ENCODE measurements at places on chromosomes 6 and 20.

GRCh38 chr6:73768558-73768957 lies 72.6 kb downstream of the CD109 start:
- DNase-seq = no peak

DNA sequence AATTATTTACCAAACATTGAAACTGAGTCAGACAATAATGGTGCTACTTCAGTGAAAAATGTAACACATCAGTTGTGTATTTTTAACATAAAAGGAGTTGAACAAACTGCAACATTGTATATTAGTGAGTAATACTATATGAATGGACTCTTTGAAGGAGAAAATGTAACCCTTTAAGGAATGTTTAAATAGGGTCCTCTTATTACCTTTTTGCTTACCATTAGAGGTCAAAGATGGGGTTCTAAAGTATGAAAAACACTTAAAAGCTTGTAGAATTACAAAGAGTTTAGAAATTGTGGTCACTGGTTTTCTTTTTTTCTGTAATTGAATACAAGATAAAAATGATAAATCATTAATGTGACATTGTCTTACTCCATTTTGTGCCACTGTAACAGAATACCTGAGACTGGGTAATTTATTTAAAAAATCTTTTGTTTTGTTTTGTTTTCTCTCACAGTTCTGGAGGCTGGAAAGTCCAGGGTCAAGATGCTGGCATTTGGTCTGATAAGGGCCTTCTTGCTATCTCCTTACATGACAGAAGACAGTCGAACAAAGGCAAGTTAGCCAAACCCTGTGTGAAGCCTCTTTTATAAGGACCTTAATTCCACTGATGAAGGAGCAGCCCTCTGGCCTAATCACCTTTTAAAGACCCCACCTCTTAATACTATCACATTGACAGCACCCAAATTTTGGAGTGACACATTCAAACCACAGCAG lies 43.2 kb downstream of the SESN1 start:
- DNase-seq = no peak

DNA sequence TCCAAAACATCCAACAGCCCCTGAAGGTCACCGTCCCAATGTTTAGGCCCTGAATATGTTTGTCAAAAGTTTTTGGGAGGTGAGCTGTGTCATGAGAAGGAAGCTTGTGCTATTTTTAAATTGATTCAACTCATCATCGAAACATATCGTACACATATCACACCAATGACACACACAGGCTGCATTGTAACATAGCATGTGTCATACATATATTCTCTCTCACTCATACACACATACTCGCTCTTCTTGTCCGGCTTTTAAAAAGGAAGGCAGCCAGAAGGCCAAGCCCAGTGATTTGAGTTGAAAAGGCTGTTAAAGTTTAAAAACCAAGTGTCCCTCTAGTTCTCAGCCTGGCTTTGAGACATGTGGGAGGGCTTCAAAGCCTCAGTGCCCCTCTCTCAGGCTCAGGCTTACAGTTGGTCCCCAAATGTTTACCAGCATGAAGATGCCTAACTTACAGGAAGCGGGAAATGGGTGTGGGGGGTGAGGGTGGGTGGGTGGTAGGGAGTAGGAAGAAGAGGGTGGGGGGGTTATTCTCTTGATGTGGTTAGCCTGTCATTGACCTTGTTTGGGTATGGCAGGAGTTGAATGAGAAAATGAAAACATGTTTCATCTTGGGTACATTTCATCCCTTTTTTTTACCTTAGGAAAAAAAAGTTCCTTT lies 3.3 kb upstream of the PRDM1 start:
- DNase-seq = no peak

GRCh38 chr6:41690541-41691330 lies 44.7 kb downstream of the TFEB start:
- DNase-seq = no peak

DNA sequence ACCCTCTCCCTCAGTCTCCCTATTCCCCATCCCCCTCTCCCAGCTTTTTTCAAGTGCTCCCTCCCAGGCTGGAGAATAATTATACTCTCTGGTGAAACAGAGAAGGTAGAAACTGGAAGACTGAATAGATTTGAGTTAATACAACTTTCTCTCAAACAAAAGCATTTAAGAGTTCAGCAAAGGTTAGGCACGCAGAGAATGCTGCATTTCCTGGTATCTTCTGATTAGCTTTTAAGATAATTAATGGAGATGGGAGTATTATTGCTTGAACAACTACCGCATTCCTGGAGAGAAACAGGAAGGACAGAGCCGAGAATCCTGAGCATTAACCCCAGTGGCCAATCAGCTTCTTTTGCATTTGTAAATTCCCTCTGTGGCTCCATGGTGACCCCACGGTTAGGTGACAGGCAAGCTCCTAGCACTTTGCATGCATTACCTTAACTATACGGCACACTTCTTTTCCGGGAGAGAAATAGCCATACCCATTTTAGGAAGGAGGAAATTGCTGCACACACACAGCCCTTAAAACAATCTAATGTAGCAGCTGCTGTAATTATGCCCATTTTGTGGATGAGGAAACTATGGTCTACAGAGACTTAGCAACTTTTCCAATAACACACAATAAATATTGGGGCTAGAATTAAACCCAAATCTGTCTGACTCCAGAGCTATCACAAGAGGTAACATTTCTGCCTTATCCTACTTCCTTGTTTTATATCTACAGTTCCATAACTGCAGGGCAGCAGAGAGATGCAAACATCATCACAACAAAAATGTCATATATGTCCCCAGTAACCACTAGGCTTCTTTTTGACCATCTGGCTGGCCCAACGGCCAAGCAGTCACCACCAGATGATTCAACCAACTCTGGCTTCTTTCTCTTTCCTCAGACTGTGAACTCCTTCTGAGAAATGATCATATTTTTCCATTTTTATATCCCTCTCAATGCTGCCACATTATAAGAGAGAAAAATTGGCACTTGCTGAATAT lies 169.9 kb downstream of the CD24 start:
- DNase-seq = no peak

DNA sequence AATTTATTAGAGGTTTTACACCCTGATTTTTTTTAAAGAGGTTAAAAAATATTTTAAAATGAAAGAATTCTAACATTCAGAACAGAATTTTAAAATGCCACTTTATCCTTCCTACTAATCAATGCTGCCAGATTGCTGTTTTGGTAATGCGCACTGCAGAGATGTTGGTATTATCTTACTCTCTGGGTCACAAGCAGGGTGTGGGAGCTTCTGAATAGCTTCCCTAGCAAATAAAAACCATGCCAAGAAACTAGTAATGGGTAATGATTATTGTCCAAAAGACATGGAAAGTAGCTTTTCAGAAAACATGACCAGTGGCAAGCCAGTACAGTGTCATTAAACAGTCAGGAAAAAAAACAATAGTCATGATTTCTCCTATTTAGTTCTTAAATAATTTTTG lies 205.4 kb downstream of the TPBG start:
- no peak for DNase-seq

DNA sequence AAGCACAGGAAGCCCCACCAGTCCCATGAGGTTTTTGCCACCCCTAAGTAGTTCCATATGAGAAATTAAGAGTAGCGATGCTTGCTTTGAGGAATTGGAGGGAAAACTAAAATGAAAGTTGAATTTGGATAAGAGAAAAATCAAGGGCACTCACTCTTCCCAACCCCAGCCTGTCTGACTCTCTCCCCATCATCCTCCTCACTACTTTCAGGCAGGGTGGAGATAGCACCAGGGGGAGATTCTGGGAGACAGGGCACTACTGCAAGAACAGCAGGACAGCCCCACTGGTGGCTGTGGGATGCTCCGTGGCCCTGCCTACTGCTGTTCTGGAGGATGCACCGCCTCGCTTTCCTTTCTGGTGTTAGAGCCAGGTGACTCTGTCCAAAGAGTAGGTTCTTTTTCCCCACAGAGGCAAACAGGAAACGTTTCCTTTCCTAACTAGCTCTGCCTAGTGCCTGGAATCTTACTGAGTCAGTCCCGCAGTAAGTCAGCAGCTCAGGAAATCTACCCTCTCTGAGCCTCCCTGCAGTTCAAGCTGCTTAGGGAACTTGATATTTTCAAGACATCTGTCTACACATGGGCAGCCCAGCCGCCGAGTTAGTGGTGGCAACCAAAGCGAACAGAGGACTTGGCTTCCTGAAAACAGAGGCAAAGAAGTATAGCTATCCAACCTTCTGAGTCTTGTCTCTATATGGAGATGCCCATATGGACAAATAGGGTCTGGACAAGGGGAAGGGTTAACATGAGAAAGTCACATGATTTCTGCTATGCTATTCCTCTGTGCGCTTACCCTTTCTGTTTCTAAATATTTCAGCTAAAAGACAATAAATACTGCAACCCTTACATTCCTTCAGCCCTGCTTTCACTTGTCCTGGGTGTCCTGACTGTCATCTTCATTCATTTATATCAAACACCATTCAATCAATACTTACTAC lies 11.4 kb downstream of the HLA-E start:
- DNase-seq = no peak

GRCh38 chr6:135600086-135600702 lies 102.7 kb upstream of the AHI1 start:
- no peak for DNase-seq

DNA sequence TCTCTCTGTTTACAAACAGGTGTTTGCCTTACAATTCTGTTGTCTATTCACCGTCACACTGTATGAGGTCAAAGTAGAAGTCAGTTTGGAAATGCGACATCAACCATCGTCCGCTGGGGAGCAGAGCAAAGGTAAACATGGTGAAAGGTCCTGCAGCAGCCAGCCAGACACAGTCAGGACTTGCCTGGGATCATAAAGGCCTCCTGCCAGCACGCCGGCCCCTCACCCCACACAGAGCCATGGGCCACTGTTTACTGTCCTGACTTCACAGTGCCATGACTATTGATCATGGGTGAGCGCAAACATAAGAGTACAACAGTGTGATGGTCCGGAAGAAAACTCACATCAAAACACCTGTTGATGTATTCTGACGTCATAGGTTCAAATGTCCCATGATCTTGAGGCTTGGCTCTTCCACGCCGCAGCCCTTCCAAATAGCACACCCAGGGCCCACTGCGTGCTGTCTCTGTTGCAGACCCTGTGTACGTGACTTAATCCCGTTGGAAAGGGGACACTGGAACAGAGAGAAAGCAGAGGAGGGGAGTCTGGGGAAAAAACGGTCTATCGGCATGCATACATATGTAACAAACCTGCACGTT lies 16.9 kb upstream of the PPP1R3G start:
- no peak for DNase-seq
